A172 (cell line): ENCODE measurements at places on chromosomes 4 and X. TPM values are rescaled to one million over a fixed set of nuclear protein-coding genes. Genes with fewer than 3 reads are reported as not detected.

The GYG2 gene
- 7.2 and 11.7 TPM in 2 replicates for total RNA-seq

The SERPINA7 gene
- not detected in 2 replicates for total RNA-seq

- DNase-seq: peak; percentile 0
Observed at GRCh38 chrX:135974279-135974856, 580 bp upstream of the MMGT1 start.

- no peak for DNase-seq
Observed at GRCh38 chrX:57083143-57083542, 38.2 kb downstream of the SPIN2B start.

GRCh38 chr4:124201636-124202035 is 510.9 kb downstream of the ANKRD50 start:
- DNase-seq: no peak

GRCh38 chr4:158166701-158167100 is 6.1 kb downstream of the GASK1B start:
- DNase-seq: no peak
